ENCODE measurements at places on chromosomes 5 and 9.

DNA sequence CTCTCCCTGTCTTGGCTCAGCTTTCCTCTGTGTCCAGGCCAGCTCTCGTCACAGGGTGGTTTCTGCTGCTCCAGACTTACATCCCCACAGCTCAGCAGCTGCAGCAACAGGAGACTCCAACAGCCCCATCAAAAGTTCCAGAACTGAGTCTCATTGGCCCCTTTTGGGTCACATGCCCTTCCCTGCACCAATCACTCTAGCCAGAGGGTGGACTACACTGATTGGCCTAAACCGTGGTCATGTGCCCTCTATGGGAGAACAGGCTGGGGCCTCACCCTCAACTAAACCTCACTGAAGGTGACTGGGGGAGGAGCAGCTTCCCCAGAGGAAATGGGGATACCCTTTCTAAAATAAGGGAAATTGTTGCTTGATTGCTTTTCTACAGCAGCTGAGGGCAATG lies 44.4 kb upstream of the CPLX2 start:
- DNase-seq: no peak

DNA sequence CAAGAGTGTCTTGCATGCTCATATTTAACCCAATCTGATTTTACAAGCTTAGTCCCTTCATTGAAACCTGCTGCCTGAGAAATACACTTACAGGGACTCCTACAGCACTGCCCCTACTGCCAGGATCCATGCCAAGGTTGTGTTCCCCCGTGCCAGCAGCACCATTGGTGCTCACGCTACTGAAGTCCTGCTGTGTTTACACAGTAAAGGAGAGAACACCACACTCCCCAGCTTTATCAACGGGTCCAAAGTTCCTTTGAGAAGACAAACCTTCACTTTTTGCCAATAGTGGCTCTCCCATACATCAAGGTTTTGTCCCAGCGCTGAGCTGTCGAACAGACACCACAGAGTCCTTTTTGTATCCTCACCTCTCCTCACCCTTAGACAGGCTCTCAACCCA lies 155.1 kb upstream of the WWC1 start:
- no peak for DNase-seq

DNA sequence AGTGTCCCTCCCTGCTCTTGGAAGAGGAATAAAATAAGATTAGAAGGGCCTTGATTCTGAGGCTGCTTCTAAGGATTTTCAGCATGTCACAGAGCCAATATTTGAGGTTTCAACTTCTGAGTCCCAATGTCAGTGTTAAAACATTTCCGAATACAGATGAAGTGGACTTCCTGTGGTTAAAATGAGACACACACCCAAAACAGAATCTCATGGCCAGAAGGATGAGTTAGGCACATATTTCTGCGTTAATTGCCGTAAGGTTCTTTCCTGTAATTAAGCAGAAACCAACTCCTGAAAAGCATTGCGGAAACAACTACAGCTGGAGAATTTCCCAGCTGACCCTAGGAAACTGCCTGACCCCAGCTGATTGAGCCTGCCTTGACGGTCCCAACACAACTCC lies 10.4 kb upstream of the ZNF354B start:
- no peak for DNase-seq

- no peak for DNase-seq
Measured at GRCh38 chr5:6768590-6769230, 55.5 kb downstream of the TENT4A start.

Measured in activated CD8-positive, alpha-beta memory T cell treated with anti-CD3 and anti-CD28 coated beads for 1 hour (primary cell).